ENCODE measurements at places on chromosomes 5 and 9.

GRCh38 chr5:116673453-116673852, 98.8 kb upstream of the SEMA6A start:
- DNase-seq, result no peak

DNA sequence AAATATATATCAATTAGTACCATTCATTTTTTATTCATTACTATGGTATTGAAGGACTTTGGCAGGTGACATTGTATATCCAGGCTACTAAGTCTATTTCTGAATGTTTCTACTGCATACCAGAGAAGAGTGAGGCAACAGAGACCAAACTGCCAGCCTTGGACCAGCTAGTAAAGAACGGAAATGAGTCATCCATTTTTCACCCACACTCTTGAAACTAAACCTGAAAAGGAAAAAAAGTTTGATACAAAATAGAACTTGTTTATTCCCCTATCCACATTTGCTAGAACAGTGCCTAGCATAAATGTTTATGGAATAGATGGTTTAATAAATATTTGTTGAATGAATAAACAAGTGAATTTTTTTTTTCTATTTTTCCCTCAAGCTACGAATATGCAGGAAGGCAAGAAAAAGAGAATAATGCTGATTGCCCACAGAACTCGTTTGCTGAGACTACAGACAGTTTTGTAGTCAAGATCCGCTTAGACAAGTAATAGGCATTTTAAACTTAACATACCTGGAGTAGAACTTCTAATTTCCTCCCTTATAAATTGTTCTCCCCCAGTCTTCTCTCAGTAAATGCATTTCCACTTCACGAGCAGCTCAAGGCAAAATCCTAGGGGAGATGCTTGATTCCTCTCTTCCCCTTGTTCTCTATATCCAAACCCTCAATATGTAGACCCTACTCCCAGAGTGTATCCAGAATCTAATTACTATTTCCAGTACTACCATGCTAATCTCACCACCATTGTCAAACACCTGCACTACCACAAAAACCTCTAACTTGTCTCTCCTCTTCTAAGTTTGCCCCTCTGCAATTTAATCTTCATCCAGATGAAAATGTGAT, 146.2 kb upstream of the RASA1 start:
- DNase-seq, result no peak

GRCh38 chr9:77017505-77017894, 2.0 kb upstream of the FOXB2 start:
- DNase-seq, result no peak

DNA sequence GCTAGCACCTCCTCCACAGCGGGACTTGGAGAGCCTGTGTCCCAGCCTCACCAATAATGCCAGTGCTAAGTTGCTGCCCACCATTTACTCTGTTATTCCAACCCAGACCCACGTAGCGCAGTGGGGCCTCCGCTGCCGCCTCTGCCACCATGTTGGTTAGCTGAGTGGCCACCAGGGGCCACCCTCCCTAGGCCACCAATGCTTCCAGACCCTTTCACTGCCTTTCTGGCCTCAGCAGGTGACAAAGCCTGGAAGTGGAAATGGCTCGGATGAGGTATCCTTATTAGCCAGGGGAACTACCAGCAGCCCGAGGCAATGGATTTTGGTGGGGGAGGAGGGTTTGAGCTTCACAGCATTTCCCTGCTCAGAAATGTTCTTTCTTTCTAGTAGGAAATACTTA, 110.1 kb downstream of the OSTF1 start:
- DNase-seq, result no peak

- no peak for DNase-seq
These were observed 284.4 kb upstream of the SMC2 start for GRCh38 chr9:103809745-103810144.

GRCh38 chr9:136682710-136683109, 4.5 kb downstream of the AGPAT2 start:
- DNase-seq, result no peak

- DNase-seq, result no peak
These were observed 20.8 kb downstream of the ZNF366 start for GRCh38 chr5:72486371-72486770.

DNA sequence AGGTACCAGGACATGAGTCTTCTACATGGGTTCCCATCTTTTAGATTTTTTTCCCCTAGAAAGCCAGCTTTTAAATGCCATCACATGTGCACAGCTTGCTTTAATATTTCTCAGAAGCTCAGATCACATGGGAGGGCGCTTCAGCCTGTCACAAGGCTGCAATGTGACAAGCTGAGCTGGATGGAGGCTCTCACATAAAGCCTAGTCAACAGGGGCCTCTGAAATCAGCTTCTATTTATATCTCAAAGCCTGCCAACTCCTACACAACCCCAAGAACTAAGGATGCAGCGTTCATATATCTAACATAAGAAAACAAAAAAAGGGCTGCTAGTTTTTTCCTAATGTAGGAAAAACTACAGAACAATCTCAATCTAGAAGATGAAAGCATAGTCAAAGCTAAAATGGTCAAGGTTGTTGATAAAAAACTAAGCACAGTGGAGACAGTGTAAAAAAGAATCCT, 2.3 kb downstream of the ZFAND5 start:
- peak; percentile 61 for DNase-seq

DNA sequence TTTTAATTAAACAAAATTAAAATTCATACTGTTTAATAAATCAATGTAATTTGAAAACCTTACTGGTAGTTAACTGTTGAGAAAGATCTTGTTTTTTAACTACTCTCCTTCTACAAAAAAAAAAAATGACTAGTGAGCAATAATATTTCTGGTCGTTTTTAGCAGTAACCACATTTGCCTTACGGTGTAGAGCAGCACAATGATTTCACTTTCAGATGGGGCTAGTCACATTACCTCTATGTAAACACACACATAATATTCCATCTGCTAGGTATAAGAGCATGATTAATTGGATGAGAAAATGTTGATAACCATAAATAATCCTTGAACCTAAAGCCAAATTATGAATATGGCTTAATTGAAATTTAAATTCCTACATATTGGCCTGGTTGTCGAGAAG, 198.1 kb downstream of the CHSY3 start:
- no peak for DNase-seq

DNA sequence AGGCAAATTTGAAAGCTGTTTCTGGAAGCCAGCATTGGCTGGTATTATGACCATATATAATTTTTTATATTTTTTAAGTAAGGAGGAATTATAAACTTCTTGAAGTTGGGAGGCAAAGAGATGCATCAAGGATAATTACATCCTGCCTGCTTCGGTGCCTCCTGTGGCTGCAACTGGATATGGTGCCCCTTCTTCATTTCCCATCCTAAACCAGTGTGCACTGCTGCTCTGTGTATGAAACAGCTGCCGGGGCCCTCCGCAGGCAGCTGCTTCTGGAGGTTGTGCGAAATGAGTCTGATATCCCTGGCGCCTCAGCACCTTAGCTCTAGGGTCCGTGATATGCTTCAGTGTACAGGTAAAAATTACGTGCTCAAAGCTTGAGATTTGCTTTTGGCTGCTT, 304.2 kb downstream of the ENC1 start:
- DNase-seq, result no peak

GRCh38 chr9:110252509-110253139, 3.7 kb downstream of the TXN start:
- DNase-seq, result no peak

GRCh38 chr9:94934816-94935328, 208.4 kb downstream of the AOPEP start:
- DNase-seq, result no peak

DNA sequence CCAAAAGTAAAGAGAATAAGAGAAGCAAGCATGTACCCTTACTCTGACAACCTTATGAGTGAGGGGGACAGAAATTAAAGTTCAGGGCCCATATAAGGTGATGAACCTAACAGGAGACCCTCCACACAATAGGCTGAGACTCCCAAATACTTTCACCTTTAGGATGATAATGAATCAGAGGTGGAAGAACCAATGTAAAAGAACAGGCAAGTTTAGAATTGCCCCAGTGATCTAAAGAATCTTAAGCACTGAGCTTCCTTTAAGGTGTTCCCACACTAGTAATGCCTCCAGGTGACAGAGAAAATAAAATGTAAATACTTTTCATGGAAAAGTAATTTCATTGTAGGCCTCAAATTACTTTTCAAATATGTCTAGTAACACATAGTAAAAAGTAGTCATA, 8.2 kb upstream of the FAM151B start:
- no peak for DNase-seq

- no peak for DNase-seq
These were observed 2017.7 kb upstream of the CDH6 start for GRCh38 chr5:29175774-29176173.

- DNase-seq, result peak; percentile 43
These were observed 523 bp downstream of the MAML1 start for GRCh38 chr5:179732918-179733771.

DNA sequence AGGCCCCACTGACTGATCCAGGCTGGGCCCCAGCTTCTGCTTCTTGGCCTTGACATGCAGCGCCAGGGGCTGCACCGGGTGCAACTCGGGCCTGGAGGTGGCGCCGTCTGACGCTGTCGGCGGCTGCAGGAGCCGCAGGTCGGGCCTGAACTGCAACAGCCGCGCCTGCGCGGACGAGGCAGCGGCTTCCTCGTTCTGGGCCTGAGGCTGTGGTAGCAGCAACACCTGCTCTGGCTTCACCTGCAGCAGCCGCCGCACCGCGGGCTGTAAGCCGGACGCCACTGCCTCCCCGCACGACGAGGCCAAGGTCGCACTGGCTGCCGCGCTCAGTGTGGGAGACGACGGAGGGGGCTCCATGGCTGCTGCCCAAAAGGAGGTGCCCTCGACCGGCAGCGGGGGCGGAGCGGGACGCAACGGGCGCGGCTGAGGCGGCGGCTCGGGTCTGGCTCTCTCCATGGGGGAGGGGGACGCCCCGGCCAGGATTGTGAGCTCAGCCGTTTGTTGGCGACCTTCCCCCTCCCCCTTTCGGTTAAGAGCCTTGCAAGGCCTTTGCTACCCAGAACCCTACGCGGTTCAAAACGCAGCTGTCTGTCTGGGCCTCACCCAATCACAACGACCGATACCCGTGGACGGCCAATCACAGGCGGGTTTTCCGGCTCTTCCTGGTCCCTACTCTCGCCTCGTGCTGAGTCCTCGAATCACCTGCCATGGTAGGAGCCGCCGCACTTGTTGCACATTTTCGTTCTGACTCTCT, 438 bp downstream of the SOX30 start:
- no peak for DNase-seq

DNA sequence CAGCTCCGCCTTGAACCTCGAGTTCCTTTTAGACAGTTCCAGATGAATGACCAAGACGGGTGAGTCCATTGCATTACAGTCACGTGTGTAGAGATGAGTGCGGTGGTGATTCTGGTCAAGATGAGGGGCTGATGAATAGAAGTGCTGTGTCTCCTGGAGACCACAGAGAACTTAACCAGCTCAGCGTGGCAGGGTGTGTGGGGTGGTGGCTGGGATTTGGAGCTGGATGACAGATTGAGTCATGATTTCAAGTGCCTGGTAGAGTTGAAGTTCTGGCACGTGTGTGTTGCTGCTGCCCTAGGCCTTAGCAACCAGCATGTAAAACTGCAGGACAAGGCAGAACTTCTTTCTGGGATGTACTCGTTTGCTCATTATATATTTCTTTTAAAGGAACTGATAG, 53.3 kb downstream of the PRRC2B start:
- no peak for DNase-seq

- DNase-seq, result no peak
These were observed 31.4 kb upstream of the GDNF start for GRCh38 chr5:37871023-37871815.

Measured in amygdala (tissue), 56 donors.